T-helper 22 cell (primary cell): ENCODE measurements at places on chromosomes 5 and 9.

GRCh38 chr9:136695955-136696354 lies 8.7 kb upstream of the AGPAT2 start:
- DNase-seq: no peak

- DNase-seq: no peak
These were observed 350.0 kb upstream of the ISL1 start for GRCh38 chr5:51033215-51033614.

DNA sequence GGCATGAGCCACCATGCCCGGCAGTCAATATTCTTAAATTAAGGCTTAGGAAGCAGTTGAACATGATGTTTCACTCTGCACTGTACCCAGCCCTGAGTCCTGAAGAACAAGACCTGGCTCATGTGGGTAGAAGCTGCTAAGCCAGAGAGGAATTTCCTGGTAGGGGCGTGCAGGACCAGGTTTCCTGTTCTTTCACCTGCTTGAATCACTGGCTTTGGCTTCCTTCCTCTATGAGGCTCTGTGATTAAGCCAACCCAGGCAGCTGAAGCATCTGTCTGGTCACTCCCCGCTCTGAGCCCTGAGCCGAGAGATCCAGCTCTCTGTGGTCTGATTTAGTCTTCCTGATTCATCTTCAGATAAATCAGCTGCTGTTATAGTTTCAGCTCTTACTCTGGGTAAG lies 29.1 kb downstream of the CFAP77 start:
- no peak for DNase-seq

- no peak for DNase-seq
These were observed 491.7 kb upstream of the FAM174A start for GRCh38 chr5:100043475-100043874.

DNA sequence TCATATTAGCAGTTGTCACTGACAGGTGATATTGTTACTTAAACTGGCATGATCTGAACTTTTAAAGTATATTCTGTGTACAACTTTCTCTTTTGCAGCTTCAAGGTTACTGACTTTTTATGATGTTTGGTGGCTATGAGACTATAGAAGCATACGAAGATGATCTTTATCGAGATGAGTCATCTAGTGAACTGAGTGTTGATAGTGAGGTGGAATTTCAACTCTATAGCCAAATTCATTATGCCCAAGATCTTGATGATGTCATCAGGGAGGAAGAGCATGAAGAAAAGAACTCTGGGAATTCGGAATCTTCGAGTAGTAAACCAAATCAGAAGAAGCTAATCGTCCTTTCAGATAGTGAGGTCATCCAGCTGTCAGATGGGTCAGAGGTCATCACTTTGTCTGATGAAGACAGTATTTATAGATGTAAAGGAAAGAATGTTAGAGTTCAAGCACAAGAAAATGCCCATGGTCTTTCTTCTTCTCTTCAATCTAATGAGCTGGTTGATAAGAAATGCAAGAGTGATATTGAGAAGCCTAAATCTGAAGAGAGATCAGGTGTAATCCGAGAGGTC lies 5.9 kb downstream of the ZCCHC7 start:
- no peak for DNase-seq

- DNase-seq: no peak
These were observed 134.6 kb upstream of the RAPGEF1 start for GRCh38 chr9:131874447-131874846.

GRCh38 chr9:117535434-117535833 lies 120.6 kb upstream of the ASTN2 start:
- DNase-seq: no peak

GRCh38 chr5:148443241-148443640 lies 59.5 kb downstream of the FBXO38 start:
- no peak for DNase-seq

DNA sequence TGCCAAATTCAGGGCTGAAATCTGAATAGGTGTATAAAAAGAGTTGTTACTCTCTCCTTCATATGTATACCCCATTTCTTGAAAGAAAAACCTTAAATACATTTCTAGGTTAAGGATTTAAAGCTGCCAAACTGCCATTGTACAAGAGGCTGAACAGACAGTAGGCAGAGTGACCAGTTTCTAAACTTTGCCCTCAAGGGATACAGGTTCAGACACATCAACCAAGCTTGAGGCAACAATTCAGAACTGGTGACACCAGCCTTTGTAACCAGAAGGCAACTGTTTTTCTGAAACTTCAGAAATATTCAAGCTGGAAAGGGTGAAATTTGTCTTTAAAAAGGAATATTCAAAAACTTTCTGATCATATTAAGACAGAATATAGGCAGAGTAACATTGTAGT lies 47.5 kb downstream of the FAM114A2 start:
- DNase-seq: no peak

- DNase-seq: no peak
These were observed 367.8 kb upstream of the RIOK2 start for GRCh38 chr5:97550818-97551217.

GRCh38 chr9:8842402-8843193 lies 1043.0 kb upstream of the DMAC1 start:
- no peak for DNase-seq

- DNase-seq: no peak
These were observed 3.2 kb downstream of the OTP start for GRCh38 chr5:77635067-77635916.

GRCh38 chr5:60522292-60522905 lies 177.6 kb downstream of the DEPDC1B start:
- DNase-seq: no peak

GRCh38 chr5:54178207-54178606 lies 132.2 kb downstream of the ARL15 start:
- no peak for DNase-seq

DNA sequence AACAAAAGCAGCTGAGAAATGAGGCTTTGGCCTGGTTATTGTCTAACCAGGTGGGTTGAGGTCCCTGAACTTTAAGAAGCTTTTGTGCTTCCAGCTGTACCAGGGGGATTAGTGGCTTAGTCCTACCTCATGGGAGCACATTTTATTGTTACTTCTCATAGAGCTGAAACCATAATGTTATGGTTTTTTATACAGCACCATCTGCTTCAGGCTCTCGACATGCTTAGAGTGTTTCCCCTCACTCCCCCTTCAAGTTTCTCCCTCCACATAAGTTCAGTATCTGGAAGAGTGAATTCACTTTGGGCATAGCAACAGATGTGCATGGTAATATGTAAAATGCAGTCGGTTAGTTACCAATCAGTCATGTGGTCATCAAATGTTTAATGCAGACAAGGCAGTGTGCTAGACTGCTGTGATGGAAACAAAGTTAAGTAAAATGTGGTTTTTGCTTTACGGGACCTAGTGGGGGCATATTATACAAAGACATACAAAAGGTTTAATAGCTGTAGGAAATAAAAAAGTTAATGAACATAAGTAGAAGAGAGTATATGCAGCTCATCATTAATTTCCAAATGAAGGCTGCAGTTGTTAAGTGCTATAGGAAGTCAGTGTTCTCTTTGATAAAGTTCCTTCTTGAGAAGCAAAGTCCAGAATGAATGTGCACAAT lies 95.9 kb upstream of the SPRY4 start:
- DNase-seq: no peak

GRCh38 chr5:172466062-172466461 lies 11.7 kb upstream of the SH3PXD2B start:
- no peak for DNase-seq

GRCh38 chr5:176538989-176539384 lies 1.8 kb upstream of the RNF44 start:
- DNase-seq: no peak

DNA sequence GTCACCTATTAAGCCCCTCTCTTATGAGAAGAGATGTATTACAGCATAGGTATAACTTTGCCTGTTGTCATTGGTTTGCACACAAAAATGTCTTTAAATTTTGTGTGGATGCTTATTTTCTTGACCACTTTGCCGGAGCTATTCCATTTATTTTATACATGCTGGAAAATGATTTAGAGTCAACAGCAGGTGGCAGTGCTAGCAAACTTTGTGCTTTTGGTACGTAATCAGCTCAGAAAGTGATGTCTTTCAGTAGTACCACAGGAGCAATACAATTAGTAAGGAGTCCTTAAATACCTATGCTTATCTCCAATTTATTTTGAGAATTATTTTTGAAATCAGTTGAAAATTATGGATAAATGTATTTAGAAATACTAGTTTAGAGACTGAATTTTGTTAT lies 19.8 kb upstream of the NUDT12 start:
- no peak for DNase-seq

DNA sequence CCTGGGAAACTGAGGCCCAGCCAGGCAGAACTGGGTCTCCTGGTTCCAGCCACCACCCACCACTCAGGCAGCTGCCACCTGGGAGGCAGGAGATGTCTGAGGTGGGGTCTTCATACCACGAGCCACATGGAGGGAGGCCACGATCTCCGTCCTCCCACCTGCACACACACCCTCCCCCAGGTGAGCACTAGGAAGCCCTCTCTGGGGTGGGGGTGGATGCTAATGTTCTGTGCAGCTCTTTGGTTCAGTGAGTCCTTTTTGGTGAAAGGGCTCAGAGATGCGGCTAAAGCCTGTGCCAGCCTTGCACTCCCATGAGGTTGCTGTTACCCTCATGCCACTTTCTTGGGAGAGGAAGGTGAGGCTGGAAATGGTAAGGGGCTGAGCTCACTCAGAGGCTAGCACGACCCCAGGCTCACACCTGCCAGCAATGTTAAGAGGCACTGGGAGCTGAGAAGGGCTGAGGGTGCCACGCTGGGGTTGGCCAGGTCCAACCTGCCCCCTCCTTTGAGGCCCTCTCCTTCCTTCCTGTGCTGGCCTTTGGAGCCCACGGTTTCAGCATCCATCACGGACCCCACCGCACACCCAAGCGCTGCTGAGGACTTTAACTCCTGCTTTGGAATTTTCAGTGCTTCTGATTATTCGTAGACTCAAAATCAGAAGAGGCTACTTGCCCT lies 26.6 kb upstream of the OBP2B start:
- DNase-seq: no peak

DNA sequence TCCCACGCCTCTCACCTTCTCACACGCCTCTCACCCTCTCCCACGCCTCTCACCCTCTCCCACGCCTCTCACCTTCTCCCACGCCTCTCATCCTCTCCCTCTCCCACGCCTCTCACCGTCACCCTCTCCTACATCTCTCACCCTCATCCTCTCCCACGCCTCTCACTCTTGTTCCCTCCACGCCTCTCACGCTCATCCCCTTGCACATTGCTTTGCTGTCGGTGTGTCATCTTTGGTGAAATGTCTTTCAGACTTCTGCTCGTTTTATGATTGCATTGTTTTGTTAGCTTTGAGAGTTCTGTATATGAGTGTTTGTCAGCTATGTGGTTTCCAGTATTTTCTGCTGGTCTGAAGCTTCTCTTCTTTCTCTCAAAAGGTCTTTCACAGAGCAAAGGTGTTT lies 102.7 kb downstream of the EHMT1 start:
- DNase-seq: no peak

DNA sequence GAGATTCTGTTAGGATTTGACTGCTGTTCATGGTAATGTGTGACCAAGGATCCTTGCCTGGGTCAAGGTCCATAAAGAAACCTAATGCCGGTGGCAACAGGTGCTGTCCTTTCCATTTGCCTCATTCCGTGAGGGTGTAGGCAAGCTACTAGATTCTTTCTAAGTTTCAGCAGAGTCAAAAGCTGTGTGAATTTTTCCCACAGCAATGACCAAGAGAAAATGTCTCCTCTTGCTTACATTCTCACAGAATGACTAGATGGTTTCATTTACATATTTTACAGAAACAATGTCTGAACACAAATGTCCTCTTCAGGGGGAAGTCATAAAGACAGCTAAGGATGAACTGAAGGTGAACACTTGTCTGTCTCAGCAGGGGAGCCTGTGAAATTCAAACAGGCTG lies 75.3 kb upstream of the SV2C start:
- DNase-seq: no peak

DNA sequence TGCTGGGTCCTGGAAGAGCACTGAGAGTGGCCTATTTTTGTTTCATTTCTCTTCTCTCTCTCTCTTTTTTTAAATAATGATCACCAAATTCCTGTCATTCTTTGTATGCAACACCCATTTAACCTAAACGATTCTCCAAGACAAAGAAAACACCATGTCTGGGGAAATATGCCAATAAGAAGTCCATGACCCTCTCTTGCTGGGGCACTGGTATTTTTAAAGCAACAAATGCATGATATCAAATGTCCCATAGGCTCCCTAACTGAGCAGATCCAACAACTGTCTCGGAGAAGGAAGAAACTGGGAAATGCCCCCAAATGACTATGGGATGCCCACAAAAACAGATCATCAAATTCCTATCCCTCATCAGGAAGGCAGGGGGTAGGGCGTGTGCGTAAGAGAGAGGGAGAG lies 567.4 kb downstream of the CCDC171 start:
- no peak for DNase-seq

DNA sequence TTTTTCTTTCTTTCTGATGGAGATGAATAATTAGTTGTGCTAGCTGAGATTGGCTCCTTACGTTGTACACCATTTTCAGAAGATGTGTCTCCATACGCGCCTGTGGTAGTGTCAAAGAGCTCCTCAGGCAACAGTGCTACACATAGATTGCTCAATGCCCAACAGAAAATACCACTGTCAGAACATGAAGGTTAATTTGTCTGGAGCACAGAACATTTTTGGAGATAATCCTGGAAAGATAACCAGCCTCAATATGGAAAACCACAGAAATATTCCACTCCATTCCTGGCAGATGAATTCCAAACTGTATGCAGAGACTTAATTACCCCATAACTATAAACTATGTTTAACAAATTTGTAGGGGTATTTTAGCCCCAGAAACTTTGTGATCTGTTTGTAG lies 233.6 kb downstream of the MARCHF11 start:
- DNase-seq: no peak

- DNase-seq: no peak
These were observed 54.1 kb downstream of the PRRC1 start for GRCh38 chr5:127571314-127572131.

GRCh38 chr5:81783401-81783800 lies 32.5 kb upstream of the SSBP2 start:
- DNase-seq: no peak

DNA sequence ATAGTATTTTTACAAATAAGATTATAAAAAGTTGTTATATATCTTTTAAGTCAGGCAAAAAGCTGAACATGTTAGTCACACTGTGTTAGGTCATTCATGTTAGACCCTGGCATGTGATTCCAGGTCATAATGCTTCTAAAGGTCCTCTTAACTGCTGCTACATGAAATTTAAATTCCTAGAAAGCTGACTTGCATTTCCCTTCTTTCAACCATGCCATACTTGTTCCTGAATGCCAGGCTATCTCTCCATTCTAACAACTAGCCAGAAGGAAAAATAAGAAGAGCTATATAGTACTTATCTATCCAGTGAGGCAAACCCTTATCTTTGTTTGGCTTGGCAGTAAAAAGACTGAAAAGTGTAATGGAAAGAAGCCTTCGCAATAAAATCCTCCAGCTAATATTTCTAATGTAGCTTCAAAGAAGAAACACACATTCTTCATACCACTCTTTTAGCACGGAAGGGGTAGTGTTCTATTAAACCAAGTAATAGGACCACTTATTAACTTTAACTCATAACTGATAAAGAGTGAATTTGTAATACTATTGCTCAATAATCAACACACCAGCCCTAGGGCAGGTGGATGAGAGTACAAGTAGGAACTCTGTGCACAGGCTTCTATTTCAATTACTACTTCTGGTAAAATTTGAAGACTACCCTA lies 310.2 kb downstream of the PDE4D start:
- DNase-seq: no peak

GRCh38 chr9:3775968-3776367 lies 250.2 kb upstream of the RFX3 start:
- no peak for DNase-seq

GRCh38 chr9:4341554-4341953 lies 41.7 kb upstream of the GLIS3 start:
- DNase-seq: no peak
